Lower lobe of right lung (tissue), 2 donors: ENCODE measurements at places on chromosomes 6 and 20. TPM values are rescaled to one million over a fixed set of nuclear protein-coding genes. Genes with fewer than 3 reads are reported as not detected.

SYNGAP1 gene
- total RNA-seq, result 21.6 TPM

ROS1 gene
- 151 TPM for total RNA-seq

BTNL2 gene
- not detected for total RNA-seq

ZSCAN16 gene
- total RNA-seq, result 6.8 TPM

LTB gene
- 10.0 TPM for total RNA-seq

BHLHE23 gene
- not detected for total RNA-seq

DACT2 gene
- total RNA-seq, result 2.4 TPM

VIP gene
- total RNA-seq, result 1.5 TPM

FRS3 gene
- total RNA-seq, result 5.9 TPM

PI16 gene
- 11.9 TPM for total RNA-seq

BANF2 gene
- not detected for total RNA-seq

SIRPD gene
- 1.5 TPM for total RNA-seq

SLC16A10 gene
- total RNA-seq, result 11.9 TPM

HLA-DRB5 gene
- 279 TPM for total RNA-seq

GMPR gene
- 22.5 TPM for total RNA-seq

RNGTT gene
- 11.4 TPM for total RNA-seq

MLN gene
- not detected for total RNA-seq

ADGRF1 gene
- 9.9 TPM for total RNA-seq

FAM120B gene
- total RNA-seq, result 29.0 TPM

LRP11 gene
- total RNA-seq, result 38.3 TPM

NKX2-2 gene
- not detected for total RNA-seq

MGME1 gene
- 11.3 TPM for total RNA-seq

CRIP3 gene
- total RNA-seq, result 0.95 TPM

LBP gene
- not detected for total RNA-seq

LST1 gene
- total RNA-seq, result 127 TPM

CUL9 gene
- 41.8 TPM for total RNA-seq

CCM2L gene
- 18.8 TPM for total RNA-seq

GSTA2 gene
- 4.8 TPM for total RNA-seq

UNC5CL gene
- 1.1 TPM for total RNA-seq

KDM1B gene
- 26.0 TPM for total RNA-seq

EMILIN3 gene
- 0.15 TPM for total RNA-seq

NR2E1 gene
- total RNA-seq, result not detected

RBBP8NL gene
- 2.0 TPM for total RNA-seq

DNAH8 gene
- 0.03 TPM for total RNA-seq

CLIC5 gene
- 134 TPM for total RNA-seq

RSPH9 gene
- 2.6 TPM for total RNA-seq

NOX3 gene
- not detected for total RNA-seq

WFDC12 gene
- 3.9 TPM for total RNA-seq

EEF1A2 gene
- total RNA-seq, result 0.77 TPM

TSPO2 gene
- total RNA-seq, result not detected

SLC22A2 gene
- total RNA-seq, result not detected

SIRPA gene
- 130 TPM for total RNA-seq

RBPJL gene
- total RNA-seq, result not detected

SPAG4 gene
- 4.2 TPM for total RNA-seq

KIF6 gene
- total RNA-seq, result 2.5 TPM

MYO6 gene
- total RNA-seq, result 62.7 TPM

SYNE1 gene
- total RNA-seq, result 166 TPM

EFCAB8 gene
- 0.30 TPM for total RNA-seq

TNFRSF6B gene
- total RNA-seq, result 5.3 TPM

NPBWR2 gene
- total RNA-seq, result not detected

CGA gene
- total RNA-seq, result not detected

GRM1 gene
- 0.09 TPM for total RNA-seq

BIRC7 gene
- 15.9 TPM for total RNA-seq

MYCT1 gene
- total RNA-seq, result 18.0 TPM

BNIP5 gene
- not detected for total RNA-seq

LY6G6D gene
- not detected for total RNA-seq
